ENCODE measurements at places on chromosomes 16 and 17. TPM values are rescaled to one million over a fixed set of nuclear protein-coding genes. Genes with fewer than 3 reads are reported as not detected.

The RASL10B gene
- 0.30 TPM for polyA plus RNA-seq

The RAC3 gene
- 23.0 TPM for polyA plus RNA-seq

The SSTR5 gene
- polyA plus RNA-seq = not detected

The USP36 gene
- 33.1 TPM for polyA plus RNA-seq

The SALL1 gene
- polyA plus RNA-seq = not detected

- DNase-seq = no peak
- no peak overlapping the region for H3K27ac ChIP-seq
- no peaks in the 10 kb centered on the region for H3K27me3 ChIP-seq
- no peaks in the 10 kb centered on the region for H3K36me3 ChIP-seq
These were observed 406.0 kb upstream of the MAF start for GRCh38 chr16:80006241-80007215.

DNA sequence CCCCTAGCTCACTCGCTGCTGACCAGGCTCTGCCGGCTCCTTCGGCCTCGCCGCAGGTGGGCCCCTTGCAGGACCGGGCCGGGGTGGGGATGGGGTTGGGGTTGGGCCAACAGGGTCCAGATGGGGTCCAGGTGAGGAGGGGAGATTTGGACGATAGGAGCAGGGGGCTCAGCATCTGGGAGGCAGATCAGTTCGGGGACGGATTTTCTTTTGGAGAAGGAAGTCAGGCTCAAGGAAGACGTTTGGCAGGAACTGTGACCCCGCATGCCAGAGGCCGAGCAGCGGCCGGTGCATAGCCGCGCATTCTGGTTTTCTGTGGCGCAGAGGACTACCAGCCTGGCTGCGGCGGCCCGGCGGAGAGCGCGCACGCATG is 845 bp upstream of the ALDOA start:
- peak overlapping the region; percentile 83 for H3K4me3 ChIP-seq
- peaks cover 27% of the 10 kb centered on the region for H3K36me3 ChIP-seq
- no peak for DNase-seq
- peaks cover 35% of the 10 kb centered on the region for H3K4me1 ChIP-seq
- no peaks in the 10 kb centered on the region for H3K27me3 ChIP-seq

- H3K36me3 ChIP-seq = no peaks in the 10 kb centered on the region
- no peak for DNase-seq
- no peaks in the 10 kb centered on the region for H3K4me1 ChIP-seq
- no peak overlapping the region for H3K27ac ChIP-seq
- H3K4me3 ChIP-seq = no peak overlapping the region
These were observed 49.4 kb downstream of the KANSL1 start for GRCh38 chr17:46143827-46144236.

DNA sequence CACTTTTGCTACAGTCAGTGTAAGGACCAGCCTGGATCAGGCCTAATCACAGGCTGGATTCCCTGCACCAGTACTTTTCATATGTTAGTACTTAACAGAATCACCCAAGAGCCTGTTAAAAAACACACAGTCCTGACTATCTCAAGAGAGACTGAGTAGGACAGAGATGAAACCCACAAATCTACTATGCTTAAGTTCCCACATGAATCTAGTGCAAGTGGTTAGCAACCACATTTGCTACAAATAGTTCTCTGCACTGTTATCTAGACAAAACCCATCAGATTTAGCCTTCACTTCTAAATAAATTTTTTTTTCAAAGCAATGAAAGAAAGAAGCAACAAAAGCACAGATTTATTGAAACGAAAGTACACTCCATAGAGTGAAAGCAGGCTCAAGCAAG is 38.9 kb downstream of the SSH2 start:
- peaks cover 10% of the 10 kb centered on the region for H3K4me1 ChIP-seq
- no peak overlapping the region for H3K4me3 ChIP-seq
- H3K27ac ChIP-seq = no peak overlapping the region
- no peak for DNase-seq
- H3K27me3 ChIP-seq = no peaks in the 10 kb centered on the region

DNA sequence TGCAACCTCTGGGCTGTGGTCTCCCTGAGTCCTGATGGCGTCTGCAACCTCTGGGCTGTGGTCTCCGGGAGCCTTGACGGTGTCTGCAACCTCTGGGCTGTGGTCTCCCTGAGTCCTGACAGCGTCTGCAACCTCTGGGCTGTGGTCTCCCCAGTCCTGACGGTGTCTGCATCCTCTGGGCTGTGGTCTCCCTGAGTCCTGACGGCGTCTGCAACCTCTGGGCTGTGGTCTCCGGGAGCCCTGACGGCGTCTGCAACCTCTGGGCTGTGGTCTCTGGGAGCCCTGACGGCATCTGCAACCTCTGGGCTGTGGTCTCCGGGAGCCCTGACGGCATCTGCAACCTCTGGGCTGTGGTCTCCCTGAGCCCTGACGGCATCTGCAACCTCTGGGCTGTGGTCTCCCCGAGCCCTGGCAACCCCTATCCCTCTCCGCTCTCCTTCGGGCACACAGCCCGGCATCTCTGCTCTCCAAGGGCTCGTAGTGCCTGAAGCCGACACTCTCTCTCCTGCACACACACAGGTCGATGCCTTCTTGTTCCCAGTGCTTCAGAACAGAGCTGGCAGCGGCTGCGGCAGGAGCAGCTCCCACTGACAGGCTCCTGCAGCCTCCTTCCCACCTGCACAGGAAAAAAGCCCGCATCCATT is 45.6 kb downstream of the METRNL start:
- no peaks in the 10 kb centered on the region for H3K36me3 ChIP-seq
- peaks cover 8% of the 10 kb centered on the region for H3K4me1 ChIP-seq
- H3K4me3 ChIP-seq = no peak overlapping the region

DNA sequence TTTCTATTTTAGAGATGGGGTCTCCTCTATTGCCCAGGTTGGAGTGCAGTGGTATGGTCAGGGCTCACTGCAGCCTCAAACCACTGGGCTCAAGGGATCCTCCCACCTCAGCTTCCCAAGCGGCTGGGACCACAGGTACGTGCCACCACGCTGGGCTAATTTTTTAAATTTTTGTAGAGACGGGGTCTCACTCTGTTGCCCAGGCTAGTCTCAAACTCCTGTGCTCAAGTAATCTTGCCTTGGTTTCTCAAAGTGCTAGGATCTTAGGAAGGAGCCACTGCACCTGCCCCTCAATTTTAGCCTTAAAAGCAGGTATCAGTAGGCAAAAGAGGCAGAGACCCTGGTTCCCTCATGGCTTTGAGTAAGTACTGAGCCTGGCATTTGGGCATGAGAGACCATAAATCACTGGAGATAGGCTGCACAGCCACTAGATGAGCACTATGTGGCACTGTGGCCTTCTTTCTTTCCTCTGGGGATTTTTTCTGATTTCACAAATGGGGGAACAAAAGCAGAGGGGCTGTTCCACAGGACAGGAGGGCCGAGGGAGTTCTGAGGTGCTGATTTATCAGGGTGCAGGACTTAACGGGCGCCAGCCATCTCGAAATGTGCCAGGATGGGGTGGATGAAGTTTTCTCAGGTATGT is 82.2 kb downstream of the PLXDC1 start:
- H3K36me3 ChIP-seq = no peaks in the 10 kb centered on the region
- H3K27me3 ChIP-seq = peaks cover 4% of the 10 kb centered on the region
- peaks cover 19% of the 10 kb centered on the region for H3K4me1 ChIP-seq
- no peak for DNase-seq

DNA sequence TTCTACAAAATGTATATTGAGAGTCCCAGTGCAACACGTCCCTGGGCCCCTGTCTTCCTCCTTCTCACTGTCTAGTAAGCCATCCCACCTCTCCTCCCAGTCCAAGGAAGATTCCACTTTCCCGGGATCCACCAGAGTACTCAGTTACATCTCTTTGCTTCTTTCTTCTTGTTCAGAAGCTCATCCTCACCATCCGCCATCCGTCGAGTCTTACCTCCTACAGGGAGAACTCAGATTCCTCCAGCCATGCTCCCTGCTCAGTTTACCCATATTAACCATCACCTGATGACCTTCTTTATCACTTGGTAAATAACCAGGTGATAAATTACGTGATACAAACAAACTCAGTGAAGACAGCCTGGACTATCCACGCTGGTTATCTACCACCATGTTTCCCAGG is 57.1 kb downstream of the CYTH1 start:
- H3K4me3 ChIP-seq = no peak overlapping the region
- no peaks in the 10 kb centered on the region for H3K36me3 ChIP-seq
- H3K27me3 ChIP-seq = no peaks in the 10 kb centered on the region

DNA sequence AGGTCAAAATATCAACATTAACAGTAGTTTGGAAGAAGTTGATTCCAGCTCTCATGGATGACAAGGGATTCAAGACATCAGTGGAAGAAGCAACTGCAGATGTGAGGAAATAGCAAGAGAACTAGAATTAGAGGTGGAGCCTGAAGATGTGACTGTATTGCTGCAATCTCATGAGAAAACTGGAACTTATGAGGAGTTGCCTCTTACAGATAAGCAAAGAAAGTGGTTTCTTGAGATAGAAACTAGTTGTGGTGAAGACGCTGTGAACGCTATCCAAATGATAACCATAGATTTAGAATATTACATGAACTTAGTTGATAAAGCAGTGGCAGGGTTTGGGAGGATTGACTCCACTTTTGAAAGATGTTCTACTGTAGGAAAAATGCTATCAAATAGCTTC is 67.8 kb downstream of the GOSR1 start:
- no peaks in the 10 kb centered on the region for H3K36me3 ChIP-seq
- no peaks in the 10 kb centered on the region for H3K4me1 ChIP-seq
- H3K27ac ChIP-seq = no peak overlapping the region
- H3K27me3 ChIP-seq = no peaks in the 10 kb centered on the region
- no peak overlapping the region for H3K4me3 ChIP-seq

DNA sequence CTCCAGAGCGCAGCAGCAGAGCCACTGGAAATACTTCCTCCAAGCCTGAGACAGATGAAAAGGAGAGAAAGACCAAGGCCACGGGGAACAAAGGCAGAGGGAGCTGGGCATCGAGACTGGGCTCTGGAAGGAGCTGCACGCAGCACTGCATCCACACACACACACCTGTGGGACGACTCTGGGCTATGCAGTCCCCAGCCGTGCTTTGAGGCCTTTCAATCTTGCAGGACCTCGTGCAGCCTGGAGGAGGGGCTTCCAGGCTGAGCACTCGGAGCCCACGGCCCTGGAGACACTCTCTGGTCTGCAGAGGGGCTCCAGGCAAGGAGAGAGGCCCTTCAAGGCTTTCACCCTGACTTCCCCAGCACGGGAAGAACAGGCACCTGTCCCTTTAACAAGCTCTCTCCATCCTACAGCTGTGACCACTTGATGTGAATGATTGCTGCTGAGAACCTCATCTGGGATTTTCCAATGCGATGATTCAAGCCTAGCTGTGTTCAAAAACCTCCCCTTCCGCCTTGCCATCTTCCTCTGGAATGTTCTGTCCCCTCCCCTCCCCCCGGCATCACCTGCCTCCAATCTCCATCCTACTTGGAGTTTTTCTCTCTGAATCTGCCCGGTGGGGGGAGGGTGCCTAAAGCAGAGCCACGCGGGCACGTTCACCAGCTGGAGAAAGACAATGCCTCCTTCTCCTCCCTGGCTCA is 37.5 kb downstream of the RBFOX3 start:
- no peak overlapping the region for H3K4me3 ChIP-seq
- no peaks in the 10 kb centered on the region for H3K4me1 ChIP-seq
- no peak for DNase-seq
- no peak overlapping the region for H3K27ac ChIP-seq
- no peaks in the 10 kb centered on the region for H3K36me3 ChIP-seq

DNA sequence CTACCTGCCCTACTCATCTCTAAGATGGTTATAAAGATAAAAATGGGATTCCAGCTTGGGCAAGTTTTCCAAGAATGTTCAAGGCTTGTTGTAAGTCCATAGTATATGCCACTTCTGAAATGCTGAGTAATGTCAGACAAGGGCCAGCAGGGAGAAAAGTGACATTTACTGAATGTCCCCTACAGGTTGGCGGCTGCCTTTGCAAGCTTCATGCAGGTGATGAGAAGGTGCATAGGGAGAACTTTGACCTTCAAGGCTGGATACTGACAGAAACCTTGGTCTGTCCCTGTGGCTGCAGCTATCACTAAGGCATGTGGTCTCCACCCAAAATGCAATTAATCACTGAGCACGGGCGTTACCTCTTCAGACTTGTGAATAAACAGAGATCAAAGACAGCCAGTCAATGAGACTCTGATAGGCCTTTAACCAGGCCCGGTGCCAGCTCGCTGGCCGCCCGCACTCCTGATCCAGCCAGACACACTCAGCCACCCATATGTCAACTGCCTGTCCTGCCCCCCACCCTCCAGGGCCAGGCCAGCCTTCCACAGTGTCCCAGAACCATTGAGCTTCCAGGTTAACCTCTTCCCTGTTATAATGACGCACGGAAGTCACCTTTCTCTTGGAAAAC is 26.8 kb upstream of the AXIN2 start:
- DNase-seq = no peak
- H3K4me1 ChIP-seq = no peaks in the 10 kb centered on the region
- no peaks in the 10 kb centered on the region for H3K36me3 ChIP-seq
- H3K27ac ChIP-seq = no peak overlapping the region

- no peak for DNase-seq
- no peak overlapping the region for H3K4me3 ChIP-seq
- H3K27ac ChIP-seq = no peak overlapping the region
- H3K36me3 ChIP-seq = no peaks in the 10 kb centered on the region
- no peaks in the 10 kb centered on the region for H3K4me1 ChIP-seq
These were observed 9.8 kb downstream of the RASL10B start for GRCh38 chr17:35740997-35741931.

GRCh38 chr17:35116845-35117244 is 2.8 kb downstream of the RAD51D start:
- H3K36me3 ChIP-seq = no peaks in the 10 kb centered on the region
- no peak overlapping the region for H3K4me3 ChIP-seq
- peaks cover 17% of the 10 kb centered on the region for H3K4me1 ChIP-seq
- H3K27me3 ChIP-seq = no peaks in the 10 kb centered on the region
- DNase-seq = no peak

GRCh38 chr16:86294535-86295196 is 215.7 kb upstream of the FOXF1 start:
- no peak overlapping the region for H3K4me3 ChIP-seq
- H3K36me3 ChIP-seq = no peaks in the 10 kb centered on the region
- no peak for DNase-seq
- H3K4me1 ChIP-seq = no peaks in the 10 kb centered on the region

DNA sequence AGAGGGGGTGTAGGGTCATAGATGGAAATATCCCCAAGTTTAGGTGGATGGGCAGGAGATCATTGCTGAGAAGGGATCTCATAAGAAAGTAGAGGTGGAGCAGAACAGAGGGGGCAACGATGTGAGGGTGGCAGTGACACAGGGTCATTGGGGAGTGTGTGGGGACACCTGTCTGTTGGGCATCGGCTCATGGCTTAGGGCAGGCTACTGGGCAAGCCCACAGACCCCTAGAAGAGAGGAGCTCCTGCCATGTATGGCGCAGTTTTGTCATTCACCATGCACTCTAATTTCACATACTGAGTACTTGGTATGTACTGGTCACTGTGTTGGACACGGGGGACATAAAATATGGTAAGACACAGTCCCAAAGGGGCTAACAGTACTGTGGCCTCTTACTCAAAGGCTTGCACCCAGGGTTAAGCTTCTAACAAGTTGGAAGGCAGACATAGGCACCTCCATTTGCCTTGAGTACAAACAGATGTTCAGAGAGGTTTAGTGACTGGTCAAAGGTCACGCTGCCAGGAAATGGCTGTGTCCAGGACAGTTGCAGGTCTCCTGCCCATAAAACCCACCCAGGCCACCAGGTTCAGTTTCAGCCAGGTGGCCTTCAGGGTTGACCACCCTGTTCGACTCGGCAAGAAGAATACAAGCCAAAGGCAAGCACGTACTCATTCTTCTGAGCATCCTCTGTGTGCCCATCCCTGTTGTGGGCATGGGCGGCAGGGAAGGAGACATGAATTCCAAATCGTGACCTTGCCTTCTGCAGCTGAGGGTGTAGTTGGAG is 580.2 kb downstream of the KCNJ18 start:
- no peak overlapping the region for H3K27ac ChIP-seq
- no peaks in the 10 kb centered on the region for H3K27me3 ChIP-seq
- DNase-seq = no peak
- H3K36me3 ChIP-seq = no peaks in the 10 kb centered on the region
- no peak overlapping the region for H3K4me3 ChIP-seq

- no peak overlapping the region for H3K27ac ChIP-seq
- H3K27me3 ChIP-seq = no peaks in the 10 kb centered on the region
- no peak for DNase-seq
These were observed 63.4 kb upstream of the RBL2 start for GRCh38 chr16:53370827-53371226.
